Stimulated activated naive CD8-positive, alpha-beta T cell treated with anti-CD3 and anti-CD28 coated beads, Interleukin-15, amount 100 ng/mL, for 72 hours (primary cell): ENCODE measurements at places on chromosomes 3 and 15.

DNA sequence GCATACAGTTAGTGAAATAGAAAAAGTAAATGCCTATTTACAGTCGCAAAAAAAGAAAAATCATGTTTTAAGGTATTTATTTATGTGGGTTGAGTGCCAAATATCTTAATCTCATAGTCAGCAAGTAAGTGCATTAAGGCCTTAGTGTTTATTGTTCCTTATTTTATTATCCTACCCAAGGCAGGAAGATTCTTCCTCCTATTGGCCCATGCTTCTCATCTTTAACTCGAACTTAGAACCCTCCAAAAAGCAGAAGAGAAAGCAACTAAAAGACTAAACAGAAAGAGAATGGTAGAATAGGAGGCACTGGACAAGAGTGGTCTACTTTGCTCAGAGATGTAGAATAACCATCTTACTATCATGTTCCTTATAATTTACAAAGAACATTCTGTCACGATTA, 7.5 kb downstream of the RFX7 start:
- no peak for DNase-seq

- no peak for DNase-seq
Observed at GRCh38 chr3:32989171-32989570, 37.7 kb downstream of the CCR4 start.

- no peak for DNase-seq
Observed at GRCh38 chr3:101730839-101731238, 6.4 kb downstream of the CEP97 start.

- no peak for DNase-seq
Observed at GRCh38 chr15:62644889-62645742, 397.4 kb upstream of the TPM1 start.

GRCh38 chr15:88331291-88331690, 74.8 kb upstream of the NTRK3 start:
- DNase-seq, result peak; percentile 53

- no peak for DNase-seq
Observed at GRCh38 chr15:59335207-59335786, 37.4 kb downstream of the MYO1E start.

- DNase-seq, result no peak
Observed at GRCh38 chr15:31516874-31517273, 190.2 kb downstream of the KLF13 start.

- DNase-seq, result no peak
Observed at GRCh38 chr3:101536266-101536665, 23.3 kb upstream of the SENP7 start.

DNA sequence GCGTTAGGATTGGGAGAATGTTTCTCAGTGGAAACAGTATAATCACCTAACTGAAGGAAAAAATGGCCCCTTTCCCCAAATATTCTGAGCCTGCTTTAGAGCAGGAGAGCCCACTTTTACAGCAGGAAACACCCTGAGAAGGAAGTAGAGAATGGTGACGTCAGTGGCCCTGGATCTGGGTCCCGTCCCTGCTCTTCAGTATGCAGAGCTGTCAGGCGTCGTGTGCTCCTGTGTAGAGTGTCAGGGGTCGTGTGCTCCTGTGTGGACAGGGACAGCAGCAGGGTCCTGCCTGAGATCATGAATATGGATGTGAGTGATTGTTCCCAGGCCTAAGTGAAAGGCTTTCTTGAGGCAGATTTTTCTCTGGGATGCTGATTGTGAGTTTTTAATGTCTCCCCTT, 45.2 kb downstream of the CGNL1 start:
- DNase-seq, result no peak

GRCh38 chr15:81080996-81081395, 53.1 kb upstream of the CFAP161 start:
- DNase-seq, result no peak

DNA sequence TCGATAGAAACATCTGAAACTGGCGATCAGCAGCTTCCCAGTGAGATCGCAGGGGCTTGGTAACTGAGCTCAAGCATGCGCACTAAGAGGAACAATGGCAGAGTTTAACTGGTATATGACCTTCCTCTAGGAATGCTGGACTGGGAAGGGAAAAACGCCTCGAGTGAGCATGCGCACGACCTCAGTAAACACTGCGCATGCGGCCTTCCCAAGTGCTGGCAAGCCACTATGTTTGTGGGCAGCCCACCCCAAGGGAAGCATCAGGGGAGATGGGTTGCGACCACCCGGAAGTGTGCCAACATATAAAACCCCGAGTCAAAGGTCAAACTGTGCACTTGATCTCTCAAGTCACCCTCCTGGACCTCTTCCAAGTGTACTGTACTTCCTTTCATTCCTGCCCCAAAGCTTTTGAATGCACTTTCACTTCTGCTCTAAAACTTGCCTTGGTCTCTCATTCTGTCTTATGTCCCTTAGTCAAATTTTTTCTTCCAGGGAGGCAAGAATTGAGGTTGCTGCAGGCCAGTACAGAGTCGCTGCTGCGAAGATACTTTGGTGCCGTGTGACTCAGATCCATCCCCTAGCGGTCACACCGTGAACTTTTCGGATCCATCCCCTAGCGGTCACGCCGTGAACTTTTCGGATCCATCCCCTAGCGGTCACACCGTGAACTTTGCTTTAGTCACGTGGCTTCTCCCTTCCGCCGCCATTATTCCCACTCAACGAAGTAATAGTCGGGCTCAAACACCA, 243.3 kb downstream of the FAM43A start:
- DNase-seq, result no peak

GRCh38 chr15:100310041-100310405, 31.8 kb downstream of the ADAMTS17 start:
- no peak for DNase-seq

DNA sequence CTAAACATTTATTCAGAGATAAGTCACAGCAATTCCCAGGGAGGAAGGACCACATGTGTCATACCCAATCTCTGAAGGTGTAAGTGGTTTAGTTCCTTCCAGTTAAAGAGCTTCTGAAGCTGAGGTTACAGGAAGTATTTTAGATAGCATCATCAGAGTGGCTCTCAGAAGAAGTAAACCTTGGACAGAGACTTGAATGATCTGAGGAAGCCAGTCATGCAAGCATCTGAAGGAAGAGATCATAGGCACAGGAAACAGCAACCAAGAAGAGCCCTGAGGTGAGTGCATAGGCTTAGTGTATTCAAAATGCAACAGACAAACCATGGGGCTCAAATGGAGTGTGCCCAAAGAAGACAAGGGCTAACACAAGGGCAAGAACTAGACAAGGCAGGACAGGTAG, 210.3 kb downstream of the ULK4 start:
- DNase-seq, result no peak

- peak; percentile 34 for DNase-seq
Observed at GRCh38 chr3:193788189-193788991, 195.4 kb downstream of the OPA1 start.

DNA sequence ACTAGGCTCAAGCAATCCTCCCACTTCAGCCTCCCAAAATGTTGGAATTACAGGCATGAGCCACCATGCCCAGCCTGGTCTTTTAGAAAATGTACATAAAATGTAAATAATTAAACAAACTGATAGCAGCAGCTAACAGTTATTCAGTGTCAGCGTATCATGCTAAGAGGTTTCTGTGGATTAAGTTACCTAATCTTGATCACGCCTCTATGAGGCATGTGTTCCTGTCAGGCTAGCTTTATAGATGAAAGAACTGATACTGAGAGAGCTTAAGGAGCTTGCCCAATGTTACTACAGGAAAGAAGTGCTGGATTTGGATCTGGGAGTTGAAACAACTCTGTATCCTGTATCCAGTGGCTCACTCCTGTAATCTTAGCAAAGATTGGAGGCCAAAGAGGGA, 11.2 kb upstream of the MST1R start:
- DNase-seq, result no peak

DNA sequence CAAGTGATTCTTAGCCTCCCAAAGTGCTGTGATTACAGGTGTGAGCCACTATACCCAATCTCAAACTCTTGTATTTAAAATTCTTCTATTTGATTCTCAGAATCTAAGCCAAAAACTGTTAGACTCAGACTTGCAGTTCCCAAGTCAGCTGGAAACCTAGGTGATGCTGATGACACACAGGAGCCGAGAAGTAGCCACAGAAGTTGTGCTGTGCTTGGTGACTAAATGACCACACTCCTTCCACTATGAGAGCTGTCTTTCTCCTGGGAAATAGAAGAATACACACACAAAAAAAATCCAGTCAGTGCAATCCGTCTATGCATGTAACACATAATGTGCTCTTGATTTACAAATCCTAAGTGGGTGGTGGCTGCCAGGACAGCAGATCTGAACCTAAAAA, 33.9 kb downstream of the ILDR1 start:
- DNase-seq, result no peak

- DNase-seq, result no peak
Observed at GRCh38 chr3:125229707-125230106, 17.2 kb upstream of the SLC12A8 start.

DNA sequence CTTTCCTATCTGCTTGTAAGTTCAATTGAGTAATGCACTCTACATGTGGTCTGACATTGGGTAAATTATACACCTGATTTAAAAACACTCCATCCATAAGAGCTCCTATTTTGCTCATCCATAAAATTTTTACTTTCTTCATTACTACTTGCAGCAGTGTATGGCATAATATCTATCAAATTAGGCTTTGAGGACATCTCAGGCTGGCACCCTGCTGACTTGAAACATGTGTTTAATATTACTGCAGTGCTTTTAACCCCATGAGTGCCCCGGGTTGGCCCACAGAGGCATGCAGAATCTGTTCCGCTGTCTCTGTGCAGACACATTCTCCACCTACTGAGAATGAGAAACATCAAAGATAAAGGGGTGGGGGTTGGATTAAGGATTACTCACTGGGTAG, 249.9 kb upstream of the DNAJC19 start:
- DNase-seq, result no peak

DNA sequence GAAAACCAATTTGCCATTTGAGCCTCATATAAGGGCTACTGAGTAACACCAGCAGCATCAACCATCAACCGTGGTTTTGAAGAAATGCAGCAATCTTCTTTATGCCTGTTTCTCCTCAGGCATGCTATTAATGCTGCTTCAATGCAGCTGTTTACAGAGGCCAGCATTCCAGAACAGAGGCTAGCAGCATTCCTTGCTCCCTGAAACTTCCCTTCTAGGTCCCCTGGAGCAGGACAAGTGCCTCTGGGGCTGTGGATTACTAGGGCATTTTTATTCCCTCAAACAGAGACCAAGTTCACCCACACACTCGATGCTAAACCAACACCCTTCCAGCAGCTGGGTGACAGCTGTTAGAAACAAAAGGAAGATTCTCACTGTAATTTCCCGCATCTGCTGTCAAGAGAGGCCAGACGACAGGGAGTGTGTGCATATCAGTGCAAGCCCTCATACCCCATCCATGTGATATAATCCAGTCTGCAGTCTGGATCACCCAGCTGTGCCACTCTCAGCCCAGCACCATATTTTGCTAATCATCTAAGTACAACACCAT, 57.5 kb downstream of the HOMER2 start:
- no peak for DNase-seq

DNA sequence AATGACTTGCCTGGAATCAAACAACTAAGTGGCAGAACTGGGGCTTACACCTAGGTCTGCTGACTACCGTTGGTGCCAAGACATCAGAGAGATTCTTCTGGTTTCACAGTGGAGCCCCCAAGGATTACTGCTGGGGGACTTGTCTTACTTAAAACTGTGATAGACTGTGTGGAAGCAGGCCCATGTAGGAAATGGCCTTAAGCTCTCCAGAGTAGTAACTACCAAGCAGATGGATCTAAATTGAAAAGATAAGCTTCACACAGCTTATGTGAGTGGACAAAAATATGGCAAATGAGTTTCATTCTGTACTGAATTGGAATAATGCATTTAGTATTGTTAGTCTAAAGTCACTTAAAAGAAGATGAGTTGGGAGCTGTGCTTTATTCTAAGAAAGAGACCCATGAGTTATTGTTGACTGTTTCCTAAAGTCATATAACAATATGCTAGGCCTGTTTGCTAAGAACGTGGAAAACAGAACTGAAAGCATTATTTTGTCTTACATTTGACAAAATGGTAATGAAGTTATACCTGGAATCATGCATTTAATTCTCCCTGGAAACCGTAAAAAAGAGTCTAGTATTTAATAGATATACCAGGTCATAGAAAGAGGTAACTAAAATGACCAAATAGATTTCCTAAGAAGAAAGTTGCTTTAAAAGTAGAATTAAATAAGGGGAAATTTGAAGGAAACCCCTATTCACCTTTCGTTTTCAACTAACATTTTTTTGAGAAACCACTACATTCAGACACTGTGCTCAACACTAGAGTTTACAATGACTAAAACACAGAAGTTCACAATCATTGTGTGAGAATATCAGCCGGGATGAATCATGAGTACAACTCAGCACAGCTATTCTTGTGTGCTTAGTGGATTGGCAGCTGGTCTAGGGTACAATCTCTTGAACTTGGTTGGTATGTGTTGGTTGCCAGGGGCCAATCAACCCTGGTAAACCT, 13.0 kb upstream of the MAPK6 start:
- no peak for DNase-seq

DNA sequence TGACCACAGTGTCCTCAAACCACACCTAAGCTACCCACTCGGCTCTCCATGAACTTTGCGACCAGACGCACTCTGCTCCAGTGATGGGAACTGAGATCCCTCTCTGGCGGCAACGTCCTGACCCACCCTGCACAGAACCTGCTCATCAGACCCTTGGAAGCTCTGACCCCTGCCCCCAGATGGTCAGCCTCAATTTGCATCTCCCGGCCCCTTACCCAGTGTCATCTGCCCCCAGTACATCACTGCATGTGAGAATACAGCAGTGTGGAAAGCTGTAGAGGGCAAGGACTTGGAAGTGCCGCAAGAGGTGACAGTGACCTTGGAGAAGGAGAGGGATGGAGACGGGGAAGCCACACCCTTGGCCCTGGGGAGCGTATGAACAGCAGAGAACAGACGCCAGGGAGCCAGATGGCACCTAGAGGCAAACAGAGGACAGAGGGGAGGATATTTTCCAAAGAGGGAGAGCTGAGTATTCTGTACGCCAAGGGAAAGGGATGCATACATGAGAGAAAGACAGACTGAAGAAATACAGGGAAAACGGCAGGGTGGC, 192.0 kb downstream of the XXYLT1 start:
- DNase-seq, result no peak

- no peak for DNase-seq
Observed at GRCh38 chr3:38379201-38379770, 32.7 kb downstream of the XYLB start.

- DNase-seq, result no peak
Observed at GRCh38 chr3:144868506-144868905, 896.9 kb downstream of the DIPK2A start.

DNA sequence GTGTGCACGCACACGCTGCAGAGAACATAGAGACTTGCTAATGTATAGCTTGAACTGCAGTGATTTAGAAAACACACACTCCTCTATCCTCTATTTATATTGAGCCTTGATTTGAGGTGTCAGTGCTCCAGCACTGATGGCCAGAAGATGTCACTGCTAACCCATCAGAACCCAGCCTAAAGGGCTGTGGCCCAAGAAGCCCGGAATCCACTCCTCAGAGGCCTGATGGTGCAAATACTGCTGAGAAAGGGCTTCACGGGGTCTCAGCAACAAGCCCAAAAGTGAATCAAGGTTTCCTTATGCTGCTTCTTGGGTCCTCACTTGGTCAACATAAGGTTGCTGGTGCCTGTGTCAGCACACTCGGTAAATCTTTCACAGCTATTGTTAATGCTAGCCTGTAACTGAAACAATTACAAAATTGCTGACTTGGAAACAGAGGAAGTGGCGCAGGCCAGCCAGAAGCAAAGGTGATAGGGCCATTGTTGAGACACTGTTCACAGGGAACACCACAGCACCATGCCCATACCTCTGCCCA, 60.3 kb downstream of the HEG1 start:
- DNase-seq, result peak; percentile 51
